Regular cardiac myocyte (primary cell): ENCODE measurements at places on chromosomes 7 and 10. TPM values are rescaled to one million over a fixed set of nuclear protein-coding genes. Genes with fewer than 3 reads are reported as not detected.

The MYL10 gene
- not detected in 2 replicates for total RNA-seq

The ETV1 gene
- 14.1 and 16.7 TPM in 2 replicates for total RNA-seq

The ZNF746 gene
- total RNA-seq = 13.2 and 19.7 TPM in 2 replicates

The CRYGN gene
- 0.56 TPM in 1 of 2 replicates, not detected in the other for total RNA-seq

The GSTO2 gene
- total RNA-seq = 2.3 and 2.5 TPM in 2 replicates

The CYP2W1 gene
- not detected in 2 replicates for total RNA-seq

The GPER1 gene
- total RNA-seq = 2.7 and 3.1 TPM in 2 replicates
